PC-9 (cell line): ENCODE measurements at places on chromosomes 5 and 9.
A peak's percentile ranks its signal among the peaks of the same experiment; 100 is the strongest.

DNA sequence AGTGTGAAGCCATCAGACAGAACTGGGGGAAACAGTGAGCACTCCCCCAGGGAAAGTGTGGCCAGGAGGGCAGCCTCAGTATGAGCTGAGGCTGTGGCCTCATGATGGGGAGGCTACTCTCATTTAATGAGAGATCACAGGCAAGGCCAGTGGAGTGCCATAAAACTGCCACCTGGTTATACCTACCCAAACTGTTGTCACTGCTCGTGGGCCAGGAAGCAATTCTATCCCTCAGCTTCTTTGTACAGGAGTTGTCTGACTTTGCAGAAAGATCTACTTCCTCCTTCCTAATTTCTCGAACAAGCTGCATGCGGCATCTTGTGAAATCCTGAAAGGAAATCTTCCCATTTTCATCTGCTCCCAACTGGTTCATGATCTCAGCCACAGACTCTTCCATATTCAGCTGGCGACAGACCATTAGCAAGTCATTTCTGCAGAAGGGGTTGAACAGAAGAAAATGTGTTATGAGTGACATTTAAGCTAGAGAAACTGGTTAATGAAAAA lies 50.0 kb downstream of the TSSK1B start:
- DNase-seq = no peak

- DNase-seq = peak; percentile 17
These were observed 110.7 kb upstream of the MAMDC2 start for GRCh38 chr9:69932901-69933300.

GRCh38 chr9:125701351-125701750 lies 5.7 kb downstream of the MAPKAP1 start:
- DNase-seq = no peak

DNA sequence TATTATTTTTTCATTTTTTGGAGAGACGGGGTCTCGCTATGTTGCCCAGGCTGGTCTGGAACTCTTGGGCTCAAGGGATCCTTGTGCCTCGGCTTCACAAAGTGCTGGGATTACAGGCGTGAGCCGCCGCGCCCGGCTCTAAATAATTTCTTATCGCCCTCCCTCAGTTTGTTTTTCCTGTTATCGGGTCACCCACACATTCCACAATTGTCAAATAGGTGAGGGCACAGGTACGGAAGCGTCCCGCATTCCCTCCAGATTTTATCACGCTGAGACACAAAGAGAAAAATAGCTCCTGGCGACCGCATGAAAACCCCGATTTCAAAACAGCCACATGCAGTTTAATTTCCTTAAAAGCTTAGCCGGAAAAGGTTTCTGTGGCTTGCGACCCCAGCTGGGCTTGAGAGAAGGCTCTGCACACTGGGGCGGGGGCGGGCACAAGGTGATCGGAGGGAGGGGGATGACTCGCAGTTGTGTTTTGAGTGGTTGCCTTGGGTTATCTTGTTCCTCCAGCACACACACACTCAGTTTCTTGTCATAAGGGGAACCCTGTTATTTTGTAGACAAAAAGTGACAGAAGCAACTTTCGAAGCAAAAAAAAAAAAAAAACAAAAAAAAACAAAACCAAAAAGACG lies 717 bp upstream of the IQGAP2 start:
- peak; percentile 94 for DNase-seq

- DNase-seq = no peak
These were observed 66.2 kb downstream of the DRD1 start for GRCh38 chr5:175377816-175378215.

GRCh38 chr9:135512904-135513303 lies 8.3 kb upstream of the LCN1 start:
- DNase-seq = no peak

DNA sequence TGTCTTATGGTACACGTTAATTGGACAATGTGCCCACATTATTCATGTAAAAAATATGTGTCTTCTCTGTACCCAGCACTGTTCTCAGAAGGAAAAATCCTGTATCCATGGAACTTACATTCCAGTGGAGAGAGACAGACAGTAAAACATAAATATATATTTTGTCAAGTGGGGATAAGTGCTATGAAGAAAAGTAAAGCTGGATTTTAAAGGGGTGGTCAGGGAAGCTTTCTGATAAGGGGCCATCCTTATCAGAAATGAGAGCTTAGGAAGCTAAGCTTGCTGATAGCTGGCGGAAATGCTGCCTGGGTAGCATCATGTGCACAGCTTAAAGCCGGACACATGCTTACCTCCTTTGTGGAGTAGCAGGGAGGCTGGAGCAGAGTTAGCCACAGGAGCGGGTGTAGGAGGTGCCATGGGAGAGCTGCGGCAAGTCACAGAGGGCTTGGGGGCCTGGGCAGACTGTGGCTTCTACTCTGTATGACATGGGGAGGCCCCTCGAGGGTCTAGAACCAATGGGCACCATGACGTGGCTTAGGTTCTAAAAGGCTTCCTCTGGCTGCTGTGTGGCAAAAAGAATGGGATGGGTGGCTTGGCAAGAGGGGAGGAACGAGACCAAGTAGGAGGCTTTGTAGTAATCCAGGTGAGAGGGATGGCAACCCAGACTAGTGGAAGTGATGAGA lies 141.7 kb downstream of the FGF1 start:
- DNase-seq = no peak
